GDM1 (cell line): ENCODE measurements at places on chromosomes 12 and 14.

DNA sequence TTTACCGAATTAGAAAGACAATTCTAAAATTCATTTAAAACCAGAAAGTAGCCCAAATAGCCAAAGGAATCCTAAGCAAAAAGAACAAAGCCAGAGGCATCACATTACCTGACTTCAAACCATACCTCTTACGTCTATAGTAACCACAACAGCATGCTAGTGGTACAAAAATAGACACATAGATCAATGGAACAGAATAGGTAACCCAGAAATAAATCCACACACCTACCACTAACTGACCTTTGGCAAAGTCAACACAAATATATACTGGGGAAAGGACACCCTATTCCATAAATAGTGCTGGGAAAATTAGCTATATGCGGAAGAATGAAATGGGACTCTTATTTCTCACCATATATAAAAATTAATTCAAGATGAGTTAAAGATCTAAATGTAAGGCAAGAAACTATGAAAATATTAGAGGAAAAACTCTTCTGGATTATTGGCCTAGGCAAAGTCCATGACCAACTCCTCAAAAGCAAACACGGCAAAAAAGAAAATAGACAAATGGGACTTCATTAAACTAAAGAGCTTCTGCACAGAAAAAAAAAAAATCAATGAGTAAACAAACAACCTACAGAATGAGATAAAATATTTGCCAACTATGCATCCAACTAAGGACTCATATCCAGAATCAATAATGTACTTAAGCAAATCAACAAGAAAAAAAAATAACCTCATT is 568.9 kb downstream of the SOX5 start:
- DNase-seq: no peak

DNA sequence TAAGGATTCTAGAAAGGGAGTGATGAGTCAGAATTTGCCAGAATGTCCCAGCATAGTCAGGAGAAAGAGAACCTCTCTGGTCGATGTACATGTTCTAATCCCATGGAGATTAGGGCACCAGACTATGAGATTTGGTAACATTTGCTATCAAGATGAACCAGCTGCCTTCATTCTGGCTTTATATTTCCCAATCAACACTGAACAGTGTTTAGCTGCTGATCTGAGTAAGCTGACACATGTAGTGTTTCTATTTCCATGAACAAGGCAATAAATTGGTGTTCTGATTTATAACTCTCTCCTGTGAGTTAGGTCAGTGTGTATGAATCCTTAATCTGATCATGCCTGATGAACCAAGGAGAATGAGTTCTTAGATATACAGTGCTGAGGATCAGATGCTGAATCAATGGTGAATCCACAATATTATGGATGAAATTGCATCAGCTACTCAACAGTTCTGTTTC is 158.0 kb upstream of the AMIGO2 start:
- DNase-seq: no peak

DNA sequence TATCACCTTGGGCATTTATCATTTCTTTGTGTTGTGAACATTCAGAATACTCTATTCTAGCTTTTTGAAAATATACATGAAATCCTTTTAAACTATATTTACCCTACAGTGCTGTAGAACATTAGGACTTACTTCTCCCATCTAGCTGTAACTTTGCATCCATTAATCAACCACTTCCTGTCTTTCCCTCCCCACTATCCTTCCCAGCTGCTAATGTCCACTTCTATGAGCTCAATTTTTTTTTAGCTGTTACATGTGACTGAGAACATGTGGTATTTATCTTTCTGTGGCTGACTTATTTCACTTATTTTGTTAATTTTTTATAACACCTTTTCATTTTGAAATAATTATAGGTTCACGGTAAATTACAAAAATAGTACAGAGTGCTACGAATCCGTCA is 136.0 kb downstream of the LMNTD1 start:
- DNase-seq: no peak

DNA sequence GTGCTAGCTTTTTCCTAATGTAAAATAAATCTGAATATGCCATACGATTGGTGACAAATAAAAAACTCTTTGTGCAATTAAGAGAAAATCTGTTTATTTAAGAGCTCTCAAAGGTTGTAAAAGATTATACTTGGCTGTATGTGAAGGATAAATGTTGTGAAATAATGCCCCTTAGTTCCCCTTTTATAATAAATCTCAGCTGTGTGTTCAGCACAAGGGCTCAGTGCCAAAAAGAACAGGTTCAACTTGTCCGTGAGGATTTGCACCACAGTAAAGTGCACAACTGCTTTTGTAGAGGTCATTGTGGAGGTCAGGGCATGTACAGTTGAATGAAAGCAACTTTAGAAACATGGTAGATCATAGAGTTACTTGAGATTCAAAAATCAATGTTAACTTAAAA is 118.6 kb downstream of the TRMT5 start:
- DNase-seq: no peak

- DNase-seq: no peak
Observed at GRCh38 chr12:85644508-85644907, 191.7 kb downstream of the RASSF9 start.

- no peak for DNase-seq
Observed at GRCh38 chr12:106110626-106111300, 28.0 kb downstream of the NUAK1 start.

DNA sequence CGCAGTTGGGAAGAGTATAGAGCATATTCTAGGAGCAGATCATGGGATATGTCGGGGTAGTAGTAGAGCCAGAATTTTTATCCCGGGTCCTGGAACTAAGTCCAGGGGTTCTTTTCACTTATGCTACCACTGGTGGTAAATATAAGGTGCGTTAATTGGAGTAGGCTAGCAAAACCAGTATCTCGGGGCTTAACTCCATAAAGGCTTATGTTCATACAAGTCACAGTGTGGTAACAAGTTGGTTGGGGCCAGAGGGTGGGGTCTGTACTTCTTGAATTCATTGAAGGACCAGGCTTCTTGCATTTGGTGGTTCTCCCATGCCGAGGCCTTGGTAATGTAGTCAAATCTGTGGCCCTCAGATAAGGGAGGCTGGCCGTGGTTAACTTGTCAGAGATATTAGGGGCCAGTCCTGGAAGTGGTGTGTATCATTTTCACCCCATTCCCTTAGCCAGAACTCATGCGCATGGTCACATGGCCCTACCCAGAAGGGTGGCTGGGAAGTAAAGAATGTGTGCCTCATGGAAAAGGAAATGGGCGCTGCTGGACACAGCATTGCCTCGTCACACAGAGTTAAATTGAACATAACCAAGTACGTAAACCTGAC is 1.5 kb upstream of the ZNF641 start:
- DNase-seq: no peak

- DNase-seq: no peak
Observed at GRCh38 chr14:53744857-53745256, 211.8 kb downstream of the BMP4 start.

GRCh38 chr14:55979096-55979495 is 139.1 kb upstream of the PELI2 start:
- DNase-seq: no peak

DNA sequence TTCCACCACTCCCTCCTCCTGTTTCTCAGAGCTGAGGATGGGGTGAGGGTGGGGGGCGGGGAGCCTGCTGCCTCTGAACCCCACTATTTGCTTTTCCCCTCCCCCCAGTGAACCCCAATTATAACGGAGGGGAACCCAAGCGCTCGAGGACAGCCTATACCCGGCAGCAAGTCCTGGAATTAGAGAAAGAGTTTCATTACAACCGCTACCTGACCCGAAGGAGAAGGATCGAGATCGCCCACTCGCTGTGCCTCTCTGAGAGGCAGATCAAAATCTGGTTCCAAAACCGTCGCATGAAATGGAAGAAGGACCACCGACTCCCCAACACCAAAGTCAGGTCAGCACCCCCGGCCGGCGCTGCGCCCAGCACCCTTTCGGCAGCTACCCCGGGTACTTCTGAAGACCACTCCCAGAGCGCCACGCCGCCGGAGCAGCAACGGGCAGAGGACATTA is 1.1 kb downstream of the HOXC4 start:
- DNase-seq: no peak

DNA sequence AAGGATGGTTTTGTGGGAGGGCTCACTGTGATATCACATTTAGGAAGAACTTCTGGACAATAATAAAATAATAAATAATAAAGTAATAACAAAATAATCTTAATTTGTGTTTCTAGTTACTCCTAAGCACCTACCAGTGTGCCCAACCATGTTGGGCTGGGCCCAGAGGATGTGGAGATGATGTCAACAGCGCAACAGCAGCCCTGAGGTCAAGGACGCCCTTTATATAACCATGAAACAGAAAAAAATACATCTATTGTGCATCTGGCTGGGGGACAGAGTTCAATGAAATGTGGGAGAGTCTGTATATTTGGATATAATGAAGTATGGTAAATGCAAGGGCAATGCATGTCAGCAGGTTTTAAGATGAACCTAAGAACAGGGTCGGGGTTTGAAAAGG is 552.8 kb downstream of the VRK1 start:
- DNase-seq: no peak

DNA sequence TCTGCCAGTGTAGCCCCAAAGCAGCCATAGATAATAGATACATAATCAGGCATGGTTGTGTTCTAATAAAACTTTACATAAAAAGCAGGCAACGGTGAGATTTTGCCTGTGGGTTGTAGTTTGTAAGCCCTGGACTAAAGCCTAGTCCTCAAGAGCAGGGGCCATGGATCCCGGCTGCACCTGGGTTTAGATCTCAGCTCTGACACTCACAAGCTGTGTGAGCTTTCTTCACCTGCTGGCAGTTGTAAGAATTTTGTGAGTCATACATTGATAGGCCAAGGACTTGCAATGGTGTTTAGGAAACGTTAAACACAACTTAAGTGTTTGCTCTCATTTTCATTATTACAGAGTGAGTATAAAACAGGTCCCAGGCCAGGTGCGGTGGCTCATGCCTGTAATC is 395.8 kb upstream of the TBX3 start:
- DNase-seq: no peak

DNA sequence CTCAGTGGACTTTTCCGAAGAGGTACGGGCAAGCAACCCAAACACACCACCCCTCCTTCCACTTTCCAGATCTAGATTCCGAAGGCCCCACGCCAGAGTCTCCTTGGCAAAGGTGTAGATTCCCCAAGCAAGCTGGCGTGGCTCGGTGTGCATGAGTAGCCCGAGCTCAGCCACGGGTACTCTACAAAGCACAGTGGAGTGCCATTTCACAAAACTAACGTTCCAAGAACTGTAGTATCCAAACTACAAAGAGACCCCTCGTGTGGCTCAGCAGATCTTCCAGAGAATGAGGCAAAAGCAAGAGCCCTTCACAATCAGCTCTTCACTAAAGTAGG is 72.1 kb downstream of the FOXN3 start:
- no peak for DNase-seq

DNA sequence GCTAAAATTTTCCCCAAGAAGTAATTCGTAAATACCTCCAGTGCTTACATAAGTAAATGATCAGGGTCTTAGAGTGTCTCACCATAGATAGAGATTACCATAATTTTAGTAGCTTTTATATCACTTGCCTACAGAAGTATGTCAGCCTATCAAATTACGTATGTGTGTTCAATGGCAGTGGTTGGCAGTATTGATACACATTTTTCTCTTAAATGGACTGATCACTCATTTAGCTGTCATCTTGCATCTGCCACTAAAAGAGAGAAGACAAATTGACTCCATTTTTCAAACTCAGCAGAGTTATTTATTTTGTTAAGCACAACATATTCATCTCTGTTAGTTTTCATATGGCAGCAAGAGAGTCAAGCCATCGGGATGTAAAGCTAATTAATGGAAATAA is 413.1 kb upstream of the CLEC14A start:
- no peak for DNase-seq

DNA sequence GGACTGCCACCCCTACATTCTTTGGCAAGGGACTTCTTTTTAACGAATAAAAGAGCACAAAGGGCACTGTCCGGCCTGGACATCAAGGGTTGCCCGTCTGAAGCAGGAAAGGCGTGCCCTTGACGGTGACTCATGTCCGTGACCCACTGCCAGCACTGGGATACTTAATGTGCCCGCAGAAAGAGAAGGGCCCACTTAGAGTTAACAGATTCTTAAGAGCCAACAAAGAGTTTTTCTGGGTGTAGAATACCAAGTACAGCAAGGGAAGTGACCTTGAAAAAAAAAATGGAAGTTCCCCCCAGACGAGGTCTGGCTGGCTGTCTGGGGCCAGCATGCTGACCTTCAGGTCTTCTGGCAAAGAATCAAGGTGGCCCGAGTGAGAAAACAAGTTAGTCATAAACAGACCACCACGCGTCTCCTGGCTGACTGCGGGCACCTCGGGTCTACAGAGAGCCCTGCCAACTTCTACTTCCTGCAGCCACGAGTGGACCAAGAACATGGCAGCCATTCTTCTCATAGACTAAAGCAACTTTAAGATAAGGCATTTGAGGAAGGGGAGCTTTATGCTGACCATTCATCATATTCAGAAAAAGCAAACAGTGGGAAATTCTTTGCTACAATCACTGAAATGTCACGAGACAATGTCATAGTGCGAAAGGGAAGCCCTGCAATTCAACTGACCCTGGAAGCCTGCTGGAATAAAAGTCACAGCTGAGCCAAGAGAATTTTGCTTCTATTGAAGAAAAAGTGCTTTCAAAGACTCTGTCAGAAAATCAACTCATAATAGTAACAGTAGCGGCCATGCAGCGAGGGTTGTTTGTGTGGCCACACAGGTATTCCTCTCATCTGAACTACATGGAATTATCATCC is 10.5 kb upstream of the SELPLG start:
- no peak for DNase-seq

DNA sequence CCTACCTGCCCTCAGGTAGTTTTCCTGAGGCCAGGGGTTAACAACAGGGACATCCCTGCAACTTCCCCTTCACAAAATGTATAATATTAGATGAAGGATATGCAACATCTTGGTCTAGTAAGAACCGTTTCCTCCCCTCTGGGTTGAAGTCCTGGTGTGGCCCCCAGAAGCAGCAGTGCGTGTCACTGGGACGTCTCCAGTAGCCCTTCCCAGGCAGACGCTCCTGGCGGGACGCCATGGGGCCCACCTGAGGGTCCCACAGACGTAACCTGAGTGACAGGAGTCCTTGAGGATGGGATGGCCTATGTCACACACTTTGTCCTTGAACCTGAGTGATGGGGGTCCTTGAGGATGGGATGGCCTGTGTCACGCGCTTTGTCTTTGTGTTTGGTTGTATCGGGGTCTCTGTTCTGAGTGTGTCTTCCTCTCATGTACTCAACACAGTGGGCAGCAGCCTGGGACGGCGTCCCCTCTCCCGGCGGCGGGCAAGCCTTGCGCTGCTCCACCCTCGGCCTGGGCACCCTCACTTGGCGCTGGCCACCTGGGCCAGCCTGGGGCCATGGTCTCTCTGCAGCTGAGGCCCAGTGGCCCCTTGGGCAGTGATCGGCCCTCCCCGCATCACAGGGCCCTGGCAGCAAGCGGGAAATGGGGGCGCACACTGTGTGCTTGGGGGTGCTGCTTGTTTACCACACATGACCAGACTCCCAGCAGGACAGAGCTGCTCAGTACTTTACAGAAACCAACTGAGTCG is 14.3 kb upstream of the AMN start:
- DNase-seq: no peak

- DNase-seq: no peak
Observed at GRCh38 chr14:56055511-56055910, 62.7 kb upstream of the PELI2 start.

DNA sequence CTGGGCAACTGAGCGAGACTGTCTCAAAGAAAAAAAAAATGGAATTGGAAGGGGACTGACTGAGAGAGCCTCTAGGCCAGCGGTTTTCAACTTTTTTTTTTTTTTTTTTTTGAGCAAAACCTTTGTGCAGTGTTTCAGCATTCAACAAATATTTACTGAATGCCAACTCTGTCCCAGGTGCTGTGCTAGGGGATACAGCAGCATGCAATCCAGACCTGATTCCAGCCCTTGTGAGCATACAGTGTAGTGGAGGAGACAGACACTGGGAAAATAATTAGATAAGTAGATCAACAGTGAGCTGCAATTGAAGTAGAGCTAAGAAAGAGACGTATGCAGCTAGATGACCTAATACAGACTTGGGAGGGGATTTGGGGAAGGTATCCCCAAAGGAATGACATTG is 23.8 kb upstream of the LTBP2 start:
- no peak for DNase-seq
